ENCODE measurements at places on chromosomes 5 and 9.

DNA sequence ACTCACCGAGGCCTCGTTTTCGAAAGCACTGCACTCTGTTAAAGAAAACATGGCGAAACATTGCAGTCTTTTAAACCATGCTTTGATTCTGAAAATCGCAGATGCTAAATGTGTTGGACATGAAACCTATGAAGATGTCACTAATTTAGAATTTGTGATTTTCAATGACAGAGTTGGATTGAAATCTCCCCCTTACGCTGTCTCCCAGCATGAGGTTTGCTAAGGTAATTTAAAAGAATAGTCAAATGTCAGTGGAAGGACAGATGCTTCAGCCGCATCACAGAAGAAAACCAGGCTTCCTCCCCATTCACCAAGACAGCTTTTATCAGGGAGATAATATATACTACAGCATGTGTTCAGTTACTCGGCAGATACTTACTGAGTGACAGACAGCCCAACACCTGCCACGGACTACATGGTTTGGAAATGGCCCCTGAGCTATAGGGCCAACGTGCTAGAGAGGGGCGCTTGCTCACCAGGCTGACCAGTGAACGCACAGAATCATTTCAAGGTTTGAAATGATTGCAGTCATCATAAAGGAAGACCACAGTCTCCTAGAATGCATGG lies 136.9 kb downstream of the ADAMTS16 start:
- no peak for DNase-seq

GRCh38 chr5:43601454-43602260 lies 1.3 kb upstream of the NNT start:
- DNase-seq = no peak

DNA sequence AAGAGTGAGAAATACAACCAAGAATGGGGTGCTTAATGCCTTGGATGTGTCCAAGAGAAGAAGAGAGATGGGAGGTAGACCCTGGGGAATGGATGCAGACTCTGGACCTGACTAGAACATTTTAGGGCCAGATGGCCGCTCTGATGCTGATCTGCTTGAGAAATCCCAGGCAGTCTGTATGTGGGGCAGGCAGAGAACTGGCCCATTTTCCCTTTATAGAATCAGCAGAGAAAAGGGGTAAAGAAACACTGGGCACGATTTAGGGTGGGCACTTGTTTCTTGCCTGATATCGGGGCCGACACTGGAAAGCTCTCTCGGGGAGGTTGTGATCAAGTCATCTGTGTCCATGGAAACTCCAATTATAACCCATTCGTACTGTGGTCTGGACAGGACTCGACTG lies 118.5 kb upstream of the FSTL4 start:
- DNase-seq = no peak

GRCh38 chr9:129669141-129669718 lies 3.8 kb downstream of the PRRX2 start:
- DNase-seq = no peak

DNA sequence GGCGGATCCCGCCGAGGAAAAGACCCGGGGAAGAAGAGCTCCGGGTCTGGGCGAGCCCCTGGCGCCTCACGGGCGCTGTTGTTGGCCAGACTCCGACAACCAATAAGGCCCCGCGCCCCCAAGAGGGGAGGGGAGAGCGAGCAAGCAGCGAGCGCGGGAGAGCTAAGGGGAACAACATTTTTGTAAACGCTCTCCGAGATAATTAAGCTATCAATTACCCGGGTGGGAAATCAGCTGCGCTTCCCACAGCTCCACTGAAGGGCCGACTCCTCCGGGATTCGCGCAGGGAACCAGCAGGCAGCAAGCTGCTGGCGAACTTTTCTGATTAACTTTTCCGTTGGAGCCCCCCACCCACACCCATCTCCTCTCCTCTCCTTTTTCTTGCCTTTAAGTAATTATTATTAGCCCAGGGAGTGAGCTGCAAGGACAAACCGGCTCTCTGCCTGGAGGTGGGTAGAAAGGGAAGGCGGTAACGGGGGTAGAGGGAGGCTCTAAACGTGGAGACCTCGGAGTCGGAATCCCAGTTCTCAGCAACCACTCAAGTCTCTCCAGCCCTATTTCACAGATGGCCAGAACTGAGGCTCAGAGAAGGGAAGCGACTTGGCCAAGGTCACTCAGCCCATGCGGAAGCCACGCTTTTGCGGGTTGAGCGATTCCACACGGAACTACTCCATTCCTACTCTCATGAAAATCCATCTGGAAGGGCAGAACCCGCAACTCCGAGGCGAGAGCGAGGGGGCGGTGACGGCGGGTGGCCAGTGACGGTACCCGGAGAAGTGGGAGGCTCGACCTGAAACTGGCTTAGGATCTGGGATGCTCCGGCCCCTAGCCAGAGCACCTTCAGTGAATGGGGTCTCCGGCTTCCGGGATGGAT lies 1.3 kb downstream of the ASTN2 start:
- no peak for DNase-seq

DNA sequence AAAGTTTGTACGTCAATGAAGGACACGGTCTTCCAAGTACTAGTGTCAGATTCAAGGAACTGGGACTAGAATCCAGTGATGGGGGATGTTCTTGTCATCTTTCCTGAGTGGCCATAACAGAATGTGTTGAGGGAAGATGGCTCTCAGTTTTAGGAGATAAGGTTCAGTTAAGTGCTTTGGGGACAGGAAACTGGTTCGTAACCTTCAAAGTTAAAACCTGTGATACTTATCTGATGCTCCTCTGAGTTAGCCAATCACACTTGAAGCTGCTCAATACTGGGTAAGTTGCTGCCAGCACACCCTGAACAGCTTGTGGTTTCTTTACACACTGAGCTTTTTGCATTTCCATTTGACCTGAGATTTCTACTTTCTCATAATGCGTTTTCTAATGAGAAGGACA lies 64.4 kb downstream of the PIK3R1 start:
- no peak for DNase-seq

- DNase-seq = no peak
Observed at GRCh38 chr5:170721681-170722080, 61.8 kb upstream of the GABRP start.

DNA sequence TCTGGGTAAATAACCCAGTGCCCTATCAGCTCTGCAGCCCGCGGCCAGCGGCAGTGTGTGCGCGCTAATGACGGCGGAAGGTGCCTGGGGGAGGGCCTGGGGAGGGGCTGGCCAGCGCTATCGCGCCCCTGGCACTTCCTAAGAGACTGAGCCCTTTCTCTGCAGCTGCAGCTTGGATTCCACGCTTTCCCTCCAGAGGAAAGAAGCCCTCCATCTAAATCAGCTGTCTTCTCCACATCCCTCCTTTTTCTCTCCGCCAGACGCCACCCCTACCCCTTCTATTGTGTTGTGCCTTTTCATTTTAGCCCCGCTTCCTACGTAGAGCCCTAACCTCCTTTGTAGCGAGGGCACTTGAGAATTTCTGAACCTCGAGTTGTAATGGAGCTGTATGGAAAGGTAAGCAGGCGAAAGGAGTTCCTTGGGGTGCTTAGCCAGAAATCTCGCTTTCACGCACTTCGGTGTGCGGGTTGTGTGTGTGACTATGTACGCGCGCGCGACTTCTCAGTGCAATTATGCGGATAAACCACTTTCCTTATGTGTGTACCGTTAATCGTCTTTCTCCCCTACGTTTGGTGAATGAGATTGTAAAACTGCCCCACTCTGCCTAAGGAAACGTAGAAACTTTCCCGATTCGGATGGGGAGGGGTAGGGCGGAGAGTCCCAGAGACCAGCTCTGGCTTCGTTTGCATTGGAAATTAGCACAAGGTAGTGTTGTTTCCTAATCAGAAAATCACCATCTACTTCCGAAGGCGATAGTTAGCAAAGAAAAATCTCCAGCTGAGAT lies 664 bp upstream of the RAB3C start:
- no peak for DNase-seq
